ENCODE measurements at places on chromosomes 6 and 20.

- DNase-seq: no peak
Measured at GRCh38 chr20:52704553-52704952, 267.6 kb upstream of the TSHZ2 start.

GRCh38 chr6:161073930-161074329 lies 82.4 kb downstream of the MAP3K4 start:
- DNase-seq: no peak

DNA sequence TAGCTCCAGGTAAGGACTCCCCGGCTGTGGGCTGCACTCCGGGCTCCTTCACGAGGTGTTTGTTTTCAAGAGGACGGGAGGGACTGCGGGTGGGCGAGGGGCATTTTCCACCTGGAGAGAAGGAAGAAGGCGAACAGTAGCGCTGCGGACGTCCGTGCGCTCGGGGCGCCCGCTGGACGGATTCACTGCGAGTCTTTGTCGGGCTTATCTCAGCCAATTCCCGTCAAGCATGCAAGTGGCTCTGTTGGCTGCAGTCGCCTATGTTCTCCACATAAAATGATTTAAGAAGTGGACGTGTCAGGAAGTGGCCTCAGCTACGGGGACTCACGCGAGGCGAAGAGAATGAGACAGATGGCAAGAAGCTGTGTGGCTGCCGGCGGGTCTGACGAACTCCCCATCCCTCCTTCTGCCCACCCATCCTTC lies 332 bp downstream of the GRIK2 start:
- no peak for DNase-seq

GRCh38 chr20:25033265-25033923 lies 24.5 kb downstream of the ACSS1 start:
- no peak for DNase-seq

DNA sequence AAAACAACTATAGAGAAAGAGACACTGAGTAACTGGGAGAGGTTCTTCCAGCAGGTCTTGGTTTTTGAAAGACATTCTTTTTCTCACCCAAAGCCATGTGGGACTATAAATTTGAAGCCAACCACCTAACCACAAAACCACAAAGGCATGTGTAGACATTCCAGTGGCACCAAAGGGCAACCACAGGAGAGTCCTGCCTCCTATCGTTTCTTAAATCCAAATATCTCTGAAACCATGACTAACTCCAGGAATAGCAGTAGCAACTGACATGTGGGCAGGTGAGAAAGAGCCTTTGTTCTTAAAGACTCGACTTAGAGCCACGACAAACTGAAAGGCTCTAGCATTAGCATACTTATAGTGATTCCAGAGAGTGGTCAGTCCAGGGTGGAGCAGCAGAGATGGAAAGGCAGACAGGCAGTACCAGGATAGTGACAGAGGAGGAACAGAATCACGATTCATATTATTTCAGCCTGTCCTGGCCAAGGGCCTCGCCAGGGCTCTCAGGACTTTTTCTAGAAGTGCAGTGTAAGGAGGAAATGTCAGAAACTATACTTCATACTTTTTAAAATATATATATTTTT lies 9.4 kb upstream of the COL9A1 start:
- DNase-seq: peak; percentile 1

- no peak for DNase-seq
Measured at GRCh38 chr6:35086636-35087360, 54.3 kb downstream of the TCP11 start.

Measured in GDM1 (cell line).